ENCODE measurements at places on chromosomes 3 and 15.

DNA sequence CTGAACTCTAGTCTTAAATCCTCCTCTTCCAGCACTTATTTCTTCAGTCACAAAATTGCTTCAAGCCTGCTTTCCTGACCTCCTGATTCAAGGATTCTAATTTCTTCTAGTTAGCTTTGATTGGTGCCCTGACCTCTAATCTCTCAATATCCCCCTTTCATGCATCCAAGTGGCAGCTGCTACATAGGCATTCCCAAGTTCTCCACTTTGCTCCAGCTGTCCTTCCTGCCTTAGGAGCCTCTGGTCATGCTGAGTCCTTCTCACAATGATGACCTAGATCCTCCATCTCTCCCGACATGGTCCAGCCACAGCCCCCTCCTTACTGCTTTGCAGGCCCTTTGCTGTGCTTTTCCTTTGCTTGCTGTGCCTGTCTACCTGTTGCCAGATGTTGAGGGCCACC is 347.8 kb upstream of the C2CD4B start:
- no peak for DNase-seq

- DNase-seq = no peak
Measured at GRCh38 chr15:91049378-91050127, 27.2 kb upstream of the VPS33B start.

DNA sequence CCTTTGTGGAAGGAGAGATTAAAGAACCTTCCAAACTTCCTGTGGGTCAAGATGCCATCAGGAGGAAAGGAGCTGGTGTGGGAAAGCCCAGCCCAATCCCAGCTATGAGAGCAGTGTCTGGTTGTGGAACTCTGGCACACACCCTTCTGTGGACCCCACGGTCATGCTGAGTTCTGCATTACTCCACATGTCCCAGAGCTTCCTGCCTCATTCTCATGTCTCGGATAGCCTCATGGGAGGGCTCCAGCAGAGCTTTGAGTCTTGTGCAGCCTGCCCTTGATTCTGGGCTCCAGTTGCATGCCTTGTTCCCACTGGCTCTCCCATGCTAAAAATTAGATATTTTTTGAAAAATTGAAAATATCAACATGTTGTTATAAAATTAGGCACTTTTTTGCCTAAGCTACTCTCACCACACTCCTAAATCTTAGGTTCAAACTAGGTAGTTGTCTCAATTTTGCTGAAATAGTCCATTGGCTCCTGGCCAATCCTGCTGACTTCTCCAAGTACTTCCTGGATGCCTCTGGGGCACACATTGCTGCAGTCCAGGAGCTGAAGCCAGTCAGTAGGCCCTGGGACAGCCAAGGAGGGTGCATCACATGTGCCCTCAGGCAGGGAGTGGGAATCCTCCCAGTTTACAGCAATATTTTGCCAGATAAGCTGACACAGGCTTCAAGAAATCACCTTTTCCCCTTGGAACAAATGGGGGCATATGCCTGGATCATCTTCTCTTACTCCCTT is 144.3 kb downstream of the EEFSEC start:
- DNase-seq = no peak

DNA sequence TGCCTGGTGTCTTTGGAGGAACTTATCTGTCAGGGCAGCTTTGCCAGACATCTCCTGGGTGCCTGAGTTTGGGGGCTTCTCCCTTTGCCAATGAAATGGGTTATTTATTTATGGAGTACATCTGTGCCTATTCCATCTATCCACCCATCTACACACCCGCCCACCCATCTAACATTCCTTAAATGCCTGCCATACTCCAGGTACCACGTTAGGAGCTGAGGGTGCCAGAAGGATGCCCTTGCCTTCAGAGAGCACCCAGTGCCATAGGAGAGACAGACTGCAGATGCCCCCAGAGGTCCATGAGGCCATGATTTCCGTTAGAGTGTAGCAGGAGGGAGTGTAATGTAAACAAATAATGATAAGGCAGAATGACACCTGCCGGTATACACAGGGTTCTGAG is 21.8 kb upstream of the KIF23 start:
- no peak for DNase-seq

Measured in breast epithelium (tissue), 4 donors.